ENCODE measurements at places on chromosomes 1 and 21. TPM values are rescaled to one million over a fixed set of nuclear protein-coding genes. Genes with fewer than 3 reads are reported as not detected.

FNDC10 gene
- 0.76 TPM for total RNA-seq

DOCK7 gene
- total RNA-seq, result 124 TPM

ANXA9 gene
- not detected for total RNA-seq

CENPF gene
- total RNA-seq, result 182 TPM

ADAMTS4 gene
- not detected for total RNA-seq

ZCCHC17 gene
- 42.0 TPM for total RNA-seq

LCE2A gene
- not detected for total RNA-seq

DNA sequence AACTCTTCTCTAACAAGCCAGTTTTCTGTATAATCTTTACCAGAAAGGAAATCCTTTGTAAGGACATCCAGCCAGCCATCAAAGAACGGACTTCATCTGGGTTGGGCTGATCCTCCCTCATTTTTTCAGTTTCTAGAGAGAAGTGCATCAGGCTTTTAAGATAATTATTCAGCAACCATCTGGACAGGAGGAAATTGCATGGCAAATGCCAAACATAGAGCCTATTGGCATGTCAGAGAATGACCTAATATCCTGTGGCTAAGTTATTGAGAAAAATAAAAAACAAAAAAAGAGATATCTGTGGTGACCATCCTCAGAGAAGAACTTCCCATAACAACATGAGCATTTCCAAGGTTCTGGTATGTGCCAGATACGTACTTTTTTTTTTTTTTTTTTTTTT lies 74.9 kb upstream of the BEND5 start:
- H3K4me3 ChIP-seq, result no peak overlapping the region
- H3K36me3 ChIP-seq, result no peaks in the 10 kb centered on the region
- no peak for DNase-seq

DNA sequence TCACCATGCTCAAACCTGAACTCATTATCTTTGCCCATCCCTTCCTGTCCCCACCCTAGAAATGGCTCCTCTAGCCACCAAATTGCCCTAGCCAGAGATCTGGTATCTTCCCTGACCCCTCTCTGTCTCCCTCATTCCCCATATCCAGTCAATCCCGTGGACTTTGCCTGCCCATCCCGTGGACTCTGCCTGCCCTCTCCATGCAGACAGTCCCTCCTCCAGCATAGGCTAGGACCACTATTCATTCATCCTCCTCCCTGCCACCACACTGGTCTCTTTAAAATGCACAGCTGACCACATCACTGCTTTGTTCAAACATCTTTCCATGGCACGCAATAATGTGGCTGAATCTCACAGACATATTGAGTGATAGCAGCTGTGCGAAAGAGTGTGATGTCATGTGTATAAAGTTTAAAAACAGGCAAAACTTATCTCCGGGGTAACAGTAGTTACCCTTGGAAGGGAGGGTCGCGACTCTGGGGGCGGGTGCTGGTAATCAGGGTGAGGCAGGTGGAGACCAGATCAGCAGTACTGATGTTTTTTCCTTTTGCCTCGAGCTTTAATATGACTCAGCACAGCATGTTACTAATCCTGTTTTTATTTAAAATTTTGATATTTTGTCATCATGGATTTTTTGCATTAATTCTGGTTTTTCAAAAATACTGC lies 4.8 kb upstream of the SLC2A1 start:
- DNase-seq, result peak; percentile 70
- peak overlapping the region; percentile 62 for H3K27ac ChIP-seq
- no peak overlapping the region for H3K4me3 ChIP-seq
- peaks cover 64% of the 10 kb centered on the region for H3K4me1 ChIP-seq
- peaks cover under 1% of the 10 kb centered on the region for H3K36me3 ChIP-seq
- H3K27me3 ChIP-seq, result no peaks in the 10 kb centered on the region

GRCh38 chr1:150621497-150622302 lies 7.7 kb downstream of the ENSA start:
- no peak overlapping the region for H3K27ac ChIP-seq
- peaks cover 83% of the 10 kb centered on the region for H3K36me3 ChIP-seq
- DNase-seq, result no peak
- H3K4me1 ChIP-seq, result peaks cover 15% of the 10 kb centered on the region
- H3K27me3 ChIP-seq, result no peaks in the 10 kb centered on the region

GRCh38 chr1:156009404-156009803 lies 11.3 kb downstream of the SSR2 start:
- no peak overlapping the region for H3K4me3 ChIP-seq
- no peaks in the 10 kb centered on the region for H3K4me1 ChIP-seq
- no peak overlapping the region for H3K27ac ChIP-seq
- H3K36me3 ChIP-seq, result peaks cover 66% of the 10 kb centered on the region
- no peaks in the 10 kb centered on the region for H3K27me3 ChIP-seq

- peaks cover 15% of the 10 kb centered on the region for H3K4me1 ChIP-seq
- DNase-seq, result no peak
- no peak overlapping the region for H3K4me3 ChIP-seq
- no peak overlapping the region for H3K27ac ChIP-seq
Observed at GRCh38 chr1:29123053-29123886, 433 bp downstream of the TMEM200B start.

DNA sequence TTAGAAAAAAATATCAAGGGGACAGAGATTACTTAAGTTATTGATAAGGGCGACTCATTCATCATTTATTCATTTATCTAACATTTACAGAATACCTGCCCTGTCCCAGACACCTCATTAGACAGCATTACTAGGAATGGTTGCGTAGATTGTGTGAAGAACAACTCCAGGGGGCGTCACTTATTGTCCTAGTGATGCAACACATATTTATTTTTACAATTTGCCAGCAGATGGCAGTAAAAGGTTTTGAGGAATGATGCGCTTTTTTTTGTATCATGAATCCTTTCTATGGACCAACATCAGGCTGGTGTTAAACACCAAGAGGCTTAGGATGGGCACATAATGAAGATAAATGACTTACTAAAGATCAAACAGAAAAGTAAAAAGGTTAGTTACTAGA lies 5.5 kb downstream of the NCAM2 start:
- H3K4me1 ChIP-seq, result no peaks in the 10 kb centered on the region
- no peak for DNase-seq
- no peaks in the 10 kb centered on the region for H3K27me3 ChIP-seq
- H3K36me3 ChIP-seq, result no peaks in the 10 kb centered on the region
- no peak overlapping the region for H3K4me3 ChIP-seq

GRCh38 chr1:172155766-172156165 lies 264.7 kb upstream of the C1orf105 start:
- DNase-seq, result no peak
- peak overlapping the region; percentile 90 for H3K27ac ChIP-seq
- peaks cover 31% of the 10 kb centered on the region for H3K4me1 ChIP-seq
- no peaks in the 10 kb centered on the region for H3K27me3 ChIP-seq

DNA sequence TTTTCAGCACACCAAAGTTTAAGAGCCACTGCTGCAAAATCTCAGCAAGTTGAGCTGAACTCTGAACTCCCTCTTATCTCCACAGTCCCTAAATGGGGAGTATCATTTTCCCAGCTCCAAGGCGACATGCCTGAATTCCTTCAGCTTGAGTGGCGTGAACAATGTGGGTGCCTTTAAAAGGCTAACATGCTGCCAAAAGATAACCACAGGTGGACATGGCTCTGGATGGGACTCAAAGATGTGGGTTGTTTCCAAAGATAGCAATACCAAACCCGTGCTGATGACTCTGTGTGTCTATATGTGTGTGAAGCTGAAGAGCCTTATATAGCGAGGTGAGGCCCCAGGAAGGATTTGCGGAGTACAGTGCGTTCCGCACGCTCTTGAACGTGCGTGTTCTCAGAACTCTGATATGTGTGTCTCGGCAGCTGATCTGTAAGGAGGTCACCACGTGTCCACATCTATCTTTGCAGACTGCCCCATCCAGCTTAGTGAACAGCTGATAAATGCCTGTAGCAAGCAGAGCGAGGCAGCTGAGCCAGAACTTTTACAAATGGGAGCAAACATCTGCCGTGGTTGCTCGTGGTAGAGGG lies 189.2 kb downstream of the DYRK1A start:
- no peaks in the 10 kb centered on the region for H3K4me1 ChIP-seq
- DNase-seq, result no peak
- H3K36me3 ChIP-seq, result no peaks in the 10 kb centered on the region

DNA sequence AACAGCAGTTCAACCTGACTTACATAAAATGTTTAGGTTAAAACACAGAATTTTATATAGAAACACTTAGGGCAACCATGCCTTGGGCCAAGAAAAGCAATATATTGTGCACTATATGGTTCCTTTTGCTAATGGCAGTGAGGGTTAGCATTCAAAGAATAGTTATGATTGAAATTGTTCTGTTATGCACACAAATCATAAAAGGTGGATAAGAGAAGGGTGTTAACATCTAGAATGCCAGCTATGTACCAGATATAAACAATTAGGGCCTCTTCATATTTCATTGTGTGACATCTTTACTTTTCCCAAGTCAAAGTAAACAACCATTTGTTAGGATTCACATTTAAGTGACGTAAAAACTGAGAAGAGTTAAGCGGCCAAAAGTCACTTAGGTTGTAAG lies 308.0 kb upstream of the B3GALT2 start:
- no peak for DNase-seq
- no peaks in the 10 kb centered on the region for H3K36me3 ChIP-seq
- no peaks in the 10 kb centered on the region for H3K27me3 ChIP-seq
- no peak overlapping the region for H3K27ac ChIP-seq
- H3K4me1 ChIP-seq, result no peaks in the 10 kb centered on the region

GRCh38 chr1:186559601-186560116 lies 98.7 kb upstream of the PDC start:
- DNase-seq, result no peak
- no peaks in the 10 kb centered on the region for H3K4me1 ChIP-seq
- H3K27ac ChIP-seq, result no peak overlapping the region
- no peaks in the 10 kb centered on the region for H3K27me3 ChIP-seq
- H3K4me3 ChIP-seq, result no peak overlapping the region

- DNase-seq, result peak; percentile 99
- H3K36me3 ChIP-seq, result peaks cover 87% of the 10 kb centered on the region
- H3K27ac ChIP-seq, result peak overlapping the region; percentile 89
- H3K27me3 ChIP-seq, result no peaks in the 10 kb centered on the region
Observed at GRCh38 chr1:942864-943533, 16.1 kb downstream of the NOC2L start.

DNA sequence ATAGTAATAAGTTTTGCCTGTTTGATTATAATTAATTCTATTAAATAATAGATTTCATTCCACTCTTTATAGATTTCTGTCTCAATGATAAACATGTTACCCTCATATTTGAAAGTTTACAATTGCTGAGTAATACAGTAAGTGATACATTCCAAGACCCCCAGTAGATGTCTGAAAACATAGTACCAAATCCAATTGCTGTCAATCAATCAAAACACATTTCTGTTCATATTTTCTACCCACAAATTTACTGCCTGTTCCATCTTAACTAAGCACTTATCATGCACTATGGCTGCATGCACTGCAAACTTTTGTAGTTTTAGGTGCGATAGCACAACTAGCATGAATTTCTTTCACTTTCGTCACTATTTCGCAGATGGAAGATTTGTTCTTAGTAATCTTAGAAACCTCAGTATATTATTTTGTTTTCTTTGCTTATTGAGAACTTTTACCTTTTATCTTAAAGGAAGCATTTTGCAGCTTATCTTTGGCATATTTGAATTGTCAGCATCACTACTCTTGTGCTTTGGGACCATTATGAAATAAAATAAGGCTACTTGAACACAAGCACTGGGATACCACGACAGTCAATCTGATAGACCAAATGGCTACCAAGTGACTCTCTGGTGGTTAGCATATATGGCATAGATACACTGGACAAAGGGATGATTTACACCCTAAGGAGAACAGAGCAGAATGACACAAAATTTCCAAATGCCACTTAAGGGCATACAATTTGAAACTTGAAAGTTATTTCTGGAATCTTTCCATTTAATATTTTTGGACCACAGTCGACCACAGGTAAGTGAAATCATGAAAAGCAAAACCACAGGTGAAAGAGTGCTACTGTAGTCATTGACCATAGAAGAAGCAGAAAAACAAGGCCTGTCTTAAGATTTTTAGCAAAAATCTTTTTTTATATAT lies 67.6 kb downstream of the RGS13 start:
- no peak for DNase-seq
- H3K4me1 ChIP-seq, result peaks cover 7% of the 10 kb centered on the region
- H3K4me3 ChIP-seq, result no peak overlapping the region
- no peak overlapping the region for H3K27ac ChIP-seq

DNA sequence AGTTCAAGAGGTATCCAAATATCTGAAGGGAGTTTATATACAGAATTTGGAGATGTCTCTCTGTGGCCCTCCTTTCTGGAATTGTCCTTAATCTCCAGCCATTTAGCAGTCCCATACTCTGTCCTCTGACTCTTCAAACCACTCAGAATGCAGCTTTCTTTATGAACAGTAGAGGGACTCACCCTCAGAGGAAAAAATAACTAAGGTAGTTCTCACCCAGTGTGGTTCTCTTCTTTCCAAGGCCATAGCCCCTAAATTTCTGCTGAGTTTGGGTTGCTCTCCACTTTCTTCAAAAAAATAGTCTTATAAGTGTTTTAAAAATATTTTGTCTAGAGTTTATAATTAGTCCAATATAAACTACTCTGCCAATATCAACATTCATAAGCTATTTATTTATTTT lies 369.7 kb downstream of the MATN1 start:
- no peaks in the 10 kb centered on the region for H3K27me3 ChIP-seq
- no peak overlapping the region for H3K4me3 ChIP-seq
- no peaks in the 10 kb centered on the region for H3K36me3 ChIP-seq
- no peaks in the 10 kb centered on the region for H3K4me1 ChIP-seq
